ENCODE measurements at places on chromosomes 4 and X. TPM values are rescaled to one million over a fixed set of nuclear protein-coding genes. Genes with fewer than 3 reads are reported as not detected.

GRCh38 chr4:38416450-38417014 lies 247.5 kb upstream of the KLF3 start:
- DNase-seq = no peak

GRCh38 chr4:185445209-185445608 lies 19.4 kb upstream of the UFSP2 start:
- no peak for DNase-seq

Gene GJB1
- total RNA-seq = not detected

- DNase-seq = no peak
Measured at GRCh38 chr4:143362349-143363046, 25.8 kb downstream of the GAB1 start.

Gene MAP3K15
- total RNA-seq = not detected

Gene TEC
- total RNA-seq = 5.3 TPM

Gene DUX4
- total RNA-seq = not detected

Gene GPR82
- total RNA-seq = 0.16 TPM

Measured in sigmoid colon (tissue), 7 donors.